ENCODE measurements at places on chromosomes 6 and 20.

GRCh38 chr6:169289619-169290339 is 36.1 kb upstream of the THBS2 start:
- no peak for DNase-seq

- DNase-seq, result no peak
Measured at GRCh38 chr20:14986656-14987055, 649.2 kb upstream of the FLRT3 start.

GRCh38 chr6:46052479-46052878 is 36.8 kb upstream of the CLIC5 start:
- DNase-seq, result no peak

DNA sequence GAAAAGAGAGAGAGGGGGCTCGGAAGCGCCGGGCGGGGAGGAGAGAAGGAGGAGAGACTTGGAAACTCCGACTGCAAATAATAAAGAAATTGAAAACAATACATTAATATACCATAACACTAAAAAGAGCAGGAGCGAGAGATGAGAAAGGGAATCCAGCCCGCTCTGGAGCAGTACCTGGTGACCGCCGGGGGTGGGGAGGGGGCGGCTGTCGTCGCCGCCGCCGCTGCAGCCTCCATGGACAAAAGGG is 338 bp downstream of the E2F3 start:
- DNase-seq, result no peak

Measured in anterior cingulate cortex (tissue), 58 donors.